ENCODE measurements at places on chromosomes 4 and X.

DNA sequence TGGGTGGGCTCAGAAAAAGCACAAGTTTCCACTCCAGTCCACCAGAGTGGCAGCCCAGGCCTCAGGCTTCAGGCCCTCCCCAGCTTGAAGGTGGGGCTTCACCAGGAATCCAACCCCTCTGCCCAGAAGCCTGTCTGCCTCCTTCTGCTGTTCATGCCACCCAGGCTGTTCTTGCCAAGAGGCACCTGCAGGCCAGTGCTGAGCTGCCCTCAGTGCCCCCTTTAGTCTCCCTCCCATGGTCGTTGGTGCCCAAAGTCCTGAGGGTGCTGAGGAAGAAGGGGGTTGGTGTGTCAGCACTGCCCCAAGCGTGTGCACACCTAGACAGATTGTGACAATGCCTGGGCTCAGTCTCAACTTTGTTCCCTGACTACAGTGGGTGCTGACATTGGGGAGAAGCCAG lies 475.3 kb downstream of the EPHA5 start:
- DNase-seq: no peak

DNA sequence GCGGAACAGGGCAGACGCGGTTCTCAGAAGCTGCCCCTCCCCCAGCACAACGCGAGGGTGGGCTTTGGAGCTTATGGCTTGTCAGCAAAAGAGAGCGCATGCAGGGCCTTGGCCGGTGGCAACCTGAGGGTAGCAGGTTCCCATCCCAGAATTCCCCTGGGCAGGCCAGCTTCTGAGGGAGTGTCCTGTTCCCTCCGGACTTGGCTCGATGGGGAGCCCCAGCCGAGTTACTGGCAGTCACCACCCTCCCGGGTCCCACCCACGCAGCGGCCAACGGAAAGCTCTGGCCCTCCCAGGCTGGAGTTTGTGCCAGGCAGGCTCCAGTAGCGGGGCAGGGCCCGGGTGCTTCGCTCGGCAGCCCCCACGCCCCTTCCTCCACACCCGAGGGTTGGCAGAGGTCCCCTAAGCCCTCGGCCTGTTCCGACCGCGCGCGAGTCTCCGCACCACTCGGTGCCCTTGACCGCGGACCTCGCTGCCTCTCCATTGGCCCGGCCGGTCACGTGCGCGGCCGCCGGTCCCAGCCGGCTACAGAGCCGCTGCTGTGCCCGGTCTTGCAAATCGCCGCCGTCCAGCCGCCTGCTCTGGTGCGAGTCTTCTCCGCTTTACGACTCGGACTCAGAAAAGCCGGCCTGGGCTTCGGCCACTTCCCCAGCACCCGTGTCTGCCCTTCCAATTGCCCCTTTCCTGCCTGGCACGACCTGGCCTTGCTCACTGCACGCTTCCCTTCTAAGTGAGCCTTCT lies 20.9 kb upstream of the MTM1 start:
- DNase-seq: no peak

- no peak for DNase-seq
These were observed 31.5 kb downstream of the TMEM271 start for GRCh38 chr4:544386-545105.

DNA sequence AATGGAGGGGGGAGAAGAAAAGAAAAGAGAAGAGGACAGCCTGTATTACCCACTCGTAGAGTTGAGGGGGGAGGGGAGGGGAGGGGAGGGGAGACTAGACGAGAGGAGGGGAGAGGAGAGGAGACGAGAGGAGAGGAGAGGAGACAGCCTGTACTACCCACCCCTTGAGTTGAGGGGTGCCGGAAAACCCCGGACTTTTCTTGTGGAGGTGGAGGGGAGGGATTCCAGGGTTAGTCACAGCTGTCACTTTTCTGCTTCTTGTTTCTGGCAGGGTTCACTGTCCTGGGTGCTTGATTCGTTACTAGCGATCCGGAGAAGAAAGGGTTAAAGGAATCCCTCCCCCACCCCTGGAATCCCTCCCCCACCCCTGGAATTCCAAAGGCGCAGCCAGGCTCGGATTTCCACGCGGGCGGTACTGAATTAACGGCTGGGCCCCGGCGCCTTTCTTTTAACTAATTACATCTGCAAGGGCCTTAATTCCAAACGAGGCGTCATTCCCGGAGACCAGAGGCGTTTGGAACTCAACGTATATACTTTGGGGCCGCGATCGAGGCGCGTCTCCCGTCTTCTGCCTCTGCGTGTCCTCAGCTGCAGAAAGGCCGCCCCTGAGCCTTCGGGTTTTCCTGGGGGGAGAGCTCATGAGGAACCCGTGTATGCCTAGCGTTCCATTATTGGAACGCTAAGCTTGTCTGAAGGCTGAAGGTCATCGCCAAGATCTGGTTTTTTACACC lies 20.1 kb upstream of the CSF2RA start:
- peak; percentile 31 for DNase-seq

- DNase-seq: peak; percentile 53
These were observed 486 bp downstream of the CLCN3 start for GRCh38 chr4:169620880-169621248.

DNA sequence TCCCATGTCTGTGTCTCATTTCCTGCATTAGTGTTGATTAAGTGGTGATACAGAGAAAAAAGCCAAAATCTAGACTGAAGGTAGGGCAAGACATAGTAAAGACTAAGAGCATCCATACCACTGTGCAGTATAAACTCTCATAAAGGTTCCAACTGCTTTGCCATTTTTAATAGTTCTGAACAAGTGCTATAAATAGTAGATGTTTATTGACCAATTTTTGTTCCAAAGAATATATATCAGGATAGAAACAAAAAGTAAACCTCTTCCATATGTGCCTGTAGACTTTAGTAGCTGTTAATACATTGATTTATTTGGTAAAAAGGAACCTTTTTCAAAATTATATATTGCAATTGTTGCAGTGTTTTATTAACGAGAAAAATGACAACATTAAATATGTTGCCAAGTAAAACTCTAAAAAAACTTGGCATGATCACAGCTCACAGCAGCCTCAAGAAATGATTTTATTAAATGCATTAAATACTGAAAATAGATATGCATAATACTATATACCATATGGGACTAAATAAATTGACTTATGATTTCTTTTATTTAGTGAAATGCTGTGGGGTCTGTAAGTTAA lies 22.3 kb upstream of the AASDH start:
- no peak for DNase-seq

- no peak for DNase-seq
These were observed 112.7 kb downstream of the PPP4R3C start for GRCh38 chrX:27350476-27350875.

DNA sequence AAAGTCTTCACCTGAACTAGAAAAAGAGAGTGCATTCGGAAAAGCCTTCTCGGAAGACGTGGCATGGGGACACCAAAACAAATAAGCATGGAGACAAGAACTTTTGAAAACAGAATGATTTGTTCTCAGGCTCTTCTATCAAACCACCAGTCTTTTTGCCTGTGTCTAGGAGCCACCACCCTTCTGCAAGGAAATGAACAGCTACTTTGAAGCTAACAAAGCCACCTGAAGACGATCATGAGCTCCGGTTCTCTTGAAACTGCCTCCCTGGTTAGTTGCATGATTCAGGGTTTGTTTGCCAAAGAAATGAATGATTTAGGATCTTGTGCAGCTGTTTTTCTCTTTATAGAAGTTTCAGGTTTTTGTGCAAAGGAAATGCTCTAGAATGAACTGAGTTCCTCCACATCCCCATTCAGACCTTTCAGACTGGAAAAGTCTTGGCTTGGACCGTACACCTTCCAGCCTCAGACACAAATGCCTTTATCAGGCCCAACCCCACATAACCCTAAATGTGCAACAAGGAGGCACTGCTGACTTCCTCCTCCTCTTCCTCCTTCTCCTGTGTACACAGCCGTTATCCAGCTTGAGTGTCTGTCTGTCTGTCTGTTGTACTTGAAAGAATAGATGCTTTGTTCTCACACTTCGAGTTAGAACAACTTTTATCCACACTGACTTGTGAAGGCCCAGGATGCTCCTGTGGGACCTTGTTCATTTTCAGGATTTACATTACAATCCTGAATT lies 334.8 kb upstream of the KLF3 start:
- DNase-seq: peak; percentile 30

DNA sequence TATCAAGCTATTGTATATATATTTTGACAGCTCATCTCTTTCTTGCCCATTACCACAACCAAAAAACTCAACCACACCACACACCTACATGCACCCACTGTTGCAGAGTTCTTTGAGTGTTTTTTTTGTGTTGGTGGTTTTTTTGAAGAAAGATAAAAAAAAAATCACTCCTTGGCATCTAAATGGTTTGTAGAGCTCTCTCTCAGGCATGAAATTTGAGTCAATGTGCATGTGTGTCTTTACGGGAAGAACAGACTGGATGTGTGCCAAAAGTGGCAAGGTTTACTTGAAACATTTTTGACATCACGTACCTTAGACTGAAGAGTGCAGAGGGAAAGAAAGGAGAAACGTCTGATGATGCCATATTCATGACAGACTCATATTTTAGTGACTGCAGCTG lies 154.2 kb downstream of the FHIP1A start:
- no peak for DNase-seq

- DNase-seq: peak; percentile 45
These were observed 57.2 kb upstream of the FAM9C start for GRCh38 chrX:13101441-13102139.

- no peak for DNase-seq
These were observed 1431.6 kb upstream of the TENM3 start for GRCh38 chr4:180811556-180811955.

DNA sequence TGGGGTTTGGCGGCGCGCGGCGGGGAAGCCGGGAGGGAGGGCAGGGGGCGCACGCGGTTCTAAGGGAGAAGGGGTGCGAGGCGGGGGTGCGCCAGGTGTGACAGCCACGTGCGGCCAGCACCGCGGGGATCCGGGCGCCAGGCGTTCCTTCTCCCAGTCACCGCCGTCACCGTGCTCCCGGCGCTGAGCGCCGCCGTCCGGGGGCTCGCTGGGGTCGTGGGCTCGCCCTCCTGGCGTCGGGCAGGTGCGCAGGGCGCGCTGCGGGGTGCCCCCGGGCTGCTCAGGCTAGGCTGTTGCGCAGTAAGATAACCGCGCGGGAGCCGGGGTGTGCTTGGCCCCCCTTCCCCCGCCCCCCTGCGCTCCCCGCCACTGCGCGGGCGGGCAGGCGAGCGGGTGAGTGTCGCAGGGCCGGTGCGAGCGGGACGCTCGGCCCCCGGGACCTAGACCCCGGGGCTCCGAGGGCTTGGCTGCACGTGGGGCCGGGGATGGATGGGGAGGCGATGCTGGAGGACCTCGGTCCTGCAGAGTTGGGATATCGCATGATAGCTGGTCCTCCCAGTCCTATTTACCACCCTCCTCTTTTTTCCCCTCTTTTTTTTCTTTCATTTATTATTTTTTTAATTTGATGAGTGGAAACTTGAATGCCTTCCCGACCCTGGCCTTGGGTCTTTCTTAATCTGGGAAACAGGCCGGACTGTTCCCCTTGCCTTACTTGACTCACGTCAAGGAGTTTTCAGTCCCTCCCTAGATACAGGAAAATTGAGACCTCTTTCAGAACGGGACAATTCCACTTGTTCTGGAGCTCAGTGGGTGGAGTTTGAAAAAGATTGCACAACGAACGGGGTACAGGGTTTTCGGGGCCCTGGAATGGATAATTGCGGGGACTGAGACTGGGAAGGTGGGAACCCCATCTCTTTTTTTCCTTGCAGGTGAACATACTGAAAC lies 797 bp downstream of the TXLNG start:
- peak; percentile 39 for DNase-seq

DNA sequence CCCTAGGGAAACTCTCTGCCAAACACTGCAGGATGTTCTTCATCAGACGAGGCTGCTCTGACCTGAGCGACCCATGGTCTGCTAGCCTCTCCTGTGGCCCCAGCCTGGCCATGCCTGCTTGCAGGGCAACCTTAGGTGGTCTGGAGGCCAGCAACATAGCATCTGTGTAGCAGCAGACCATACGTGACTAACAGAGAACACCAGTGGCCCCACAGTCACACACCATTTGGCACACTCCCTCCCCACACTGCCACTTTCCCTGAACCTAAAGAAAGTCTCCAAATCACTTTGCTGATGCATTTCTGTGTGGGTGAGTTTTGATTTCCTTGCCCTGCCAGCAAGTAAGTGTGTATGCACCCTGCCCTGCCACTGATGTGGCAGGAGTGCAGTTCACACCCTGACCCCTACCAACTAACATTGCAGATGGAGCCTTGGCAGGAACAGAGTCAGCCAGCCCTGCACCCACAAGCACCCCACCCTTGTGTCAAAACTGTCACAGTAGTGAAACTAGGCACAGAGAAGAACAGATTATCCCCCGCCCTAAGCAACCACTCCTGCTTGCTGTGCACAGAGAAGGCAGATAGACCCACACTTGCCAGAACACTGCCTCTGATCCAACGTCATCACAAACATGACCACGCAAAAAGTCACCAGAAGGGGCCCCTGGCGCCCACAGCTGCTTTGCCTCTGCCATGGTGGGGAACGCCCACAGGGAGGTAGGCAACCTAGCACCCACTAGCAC lies 249.1 kb downstream of the SPIN4 start:
- DNase-seq: no peak

- peak; percentile 4 for DNase-seq
These were observed 110.2 kb upstream of the MYOZ2 start for GRCh38 chr4:119025420-119025819.

- DNase-seq: peak; percentile 74
These were observed 2.3 kb downstream of the GPR174 start for GRCh38 chrX:79146640-79147390.

- no peak for DNase-seq
These were observed 44.0 kb downstream of the ABLIM2 start for GRCh38 chr4:8114456-8115202.

- no peak for DNase-seq
These were observed 836 bp downstream of the PRRG1 start for GRCh38 chrX:37350034-37350365.

- no peak for DNase-seq
These were observed 29.1 kb downstream of the ANAPC4 start for GRCh38 chr4:25406081-25406692.

- no peak for DNase-seq
These were observed 142.9 kb upstream of the SFRP2 start for GRCh38 chr4:153931804-153932203.
